ENCODE measurements at places on chromosomes 7 and 10. TPM values are rescaled to one million over a fixed set of nuclear protein-coding genes. Genes with fewer than 3 reads are reported as not detected.

The KCNK18 gene
- not detected for total RNA-seq

The CALHM1 gene
- total RNA-seq = not detected

The SSBP1 gene
- 12.9 TPM for total RNA-seq

The EBLN1 gene
- not detected for total RNA-seq

The AGAP9 gene
- total RNA-seq = 7.2 TPM

DNA sequence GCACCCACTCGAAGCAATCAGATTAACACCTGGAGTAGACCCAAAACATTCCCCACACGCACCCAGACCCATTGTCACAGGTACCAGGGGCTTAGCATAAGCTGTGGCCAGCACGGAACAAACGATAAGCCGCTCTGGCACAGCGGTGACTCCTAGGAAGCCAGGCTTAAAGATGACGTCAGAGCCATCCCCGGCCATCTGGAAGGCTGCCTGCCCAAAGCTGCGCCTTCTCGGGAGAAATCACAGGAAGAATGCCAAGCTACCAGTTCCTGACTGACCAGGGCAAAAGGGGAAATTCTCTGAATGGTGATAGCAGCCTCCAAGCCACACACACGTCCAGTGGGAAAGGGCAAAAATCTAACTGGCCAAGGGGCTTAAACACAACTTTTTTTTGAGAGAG lies 13.0 kb upstream of the WIPI2 start:
- DNase-seq = peak; percentile 40

Data from transverse colon (tissue), 4 donors.